Activated CD4-positive, CD25-positive, alpha-beta regulatory T cell (primary cell): ENCODE measurements at places on chromosomes 13 and 19.

DNA sequence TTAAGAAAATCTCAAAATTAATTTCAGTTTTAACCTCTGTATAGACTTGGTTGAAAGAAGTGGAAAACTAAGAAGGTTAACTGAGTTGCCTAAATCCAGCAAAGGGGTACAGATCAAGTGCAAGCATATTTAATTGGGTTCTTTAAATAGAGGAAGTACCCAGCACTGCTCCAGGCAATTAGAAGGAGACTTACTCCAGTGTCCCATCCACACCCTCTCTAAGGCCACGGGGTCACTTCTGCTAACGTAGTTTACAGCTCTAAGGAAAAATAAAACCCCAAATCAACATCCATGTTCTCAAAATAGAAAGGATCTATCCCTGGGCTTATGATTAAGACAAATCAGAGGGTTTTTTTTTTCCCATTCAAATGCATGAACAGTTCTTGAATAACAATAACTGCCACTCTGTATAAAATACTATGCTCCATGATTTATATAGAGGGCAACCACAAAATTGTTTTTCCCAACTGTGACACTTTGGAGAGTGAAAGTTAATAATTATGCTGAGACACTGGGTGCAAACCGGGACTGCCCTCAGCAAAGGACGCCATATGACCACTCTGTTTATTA lies 4.6 kb downstream of the FRY start:
- no peak for DNase-seq

GRCh38 chr13:65336087-65336749 lies 1893.9 kb downstream of the PCDH9 start:
- DNase-seq = no peak

- no peak for DNase-seq
Measured at GRCh38 chr19:51593138-51593890, 22.2 kb downstream of the ZNF175 start.

DNA sequence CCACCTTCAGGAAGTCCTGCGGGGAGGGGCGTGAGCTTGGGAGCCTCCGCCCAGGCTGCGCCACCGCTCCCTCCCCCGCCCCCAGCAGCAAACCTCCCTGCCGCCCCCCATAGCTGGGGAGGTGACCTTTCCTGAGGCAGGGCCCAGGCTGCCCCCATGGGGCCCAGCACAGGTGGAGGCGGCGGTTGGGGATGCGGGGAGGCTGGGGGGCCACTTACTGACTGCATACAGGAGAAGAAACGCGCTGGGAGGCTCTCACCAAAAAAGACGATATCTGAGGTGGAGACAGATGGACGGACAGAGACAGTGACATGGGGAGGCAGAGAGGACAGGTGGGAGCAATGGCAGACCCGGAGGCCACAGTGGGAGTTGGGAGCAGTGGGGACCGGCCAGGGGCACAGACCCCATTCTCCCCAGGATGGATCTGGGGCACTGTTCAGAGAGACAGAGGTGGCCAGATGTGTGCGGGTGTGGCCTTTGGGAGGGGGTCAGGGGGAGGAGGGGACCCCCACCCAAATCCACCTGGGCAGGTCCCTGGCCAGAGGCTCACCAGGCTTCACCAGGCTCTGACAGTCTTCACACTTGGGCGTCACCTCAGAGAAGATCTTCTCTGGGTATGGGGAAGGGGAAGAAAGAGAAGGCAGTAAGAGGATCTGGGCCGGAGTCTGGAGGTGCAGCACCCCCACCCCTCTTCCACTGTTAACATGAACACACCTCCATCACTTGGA lies 3.0 kb upstream of the RINL start:
- DNase-seq = no peak

GRCh38 chr13:26221399-26221720 lies 754 bp downstream of the RNF6 start:
- no peak for DNase-seq

GRCh38 chr19:7076151-7076550 lies 6.6 kb downstream of the ZNF557 start:
- DNase-seq = no peak

- DNase-seq = no peak
Measured at GRCh38 chr19:56314018-56314380, 640 bp downstream of the ZSCAN5A start.

DNA sequence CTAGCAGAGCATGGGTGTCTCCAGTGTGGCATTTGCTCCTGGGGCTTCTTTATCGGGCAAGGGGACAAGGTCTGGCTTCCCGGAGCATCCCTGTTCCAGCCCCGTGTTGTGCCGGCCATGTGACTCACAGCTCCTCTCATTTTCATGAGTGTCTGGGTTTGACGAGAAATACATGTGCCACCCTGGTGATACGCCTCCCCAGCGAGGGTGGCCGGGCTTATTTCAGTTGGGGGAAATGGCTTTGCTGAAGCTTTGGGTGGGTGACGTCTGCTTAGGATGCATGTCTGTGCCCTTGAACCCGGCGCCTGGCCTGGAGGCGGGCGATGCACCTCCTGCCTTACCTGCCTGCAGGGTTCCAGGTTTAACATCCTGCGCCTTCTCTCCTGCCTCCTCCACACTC lies 61.9 kb upstream of the LDLR start:
- no peak for DNase-seq

DNA sequence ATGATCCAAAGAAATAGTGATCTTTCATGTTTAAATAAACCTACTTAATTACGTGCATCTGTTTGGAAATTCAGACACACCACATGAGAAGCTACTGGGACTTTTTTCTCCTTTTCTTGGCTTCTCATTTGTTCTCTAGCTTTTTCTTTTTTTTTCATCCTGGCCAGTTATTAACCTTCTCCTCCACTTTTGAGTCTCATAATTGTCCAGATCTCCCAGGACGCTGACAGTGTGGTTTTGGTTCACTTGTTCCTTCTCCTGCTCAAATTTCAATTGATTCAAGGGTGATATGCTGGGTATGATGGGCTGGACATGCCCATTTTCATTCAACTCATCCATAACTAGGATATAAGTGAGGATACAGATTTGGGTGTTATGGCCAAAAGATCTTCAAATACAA lies 152.3 kb downstream of the TM9SF2 start:
- no peak for DNase-seq

GRCh38 chr19:48648134-48648533 lies 2.1 kb upstream of the CA11 start:
- DNase-seq = no peak

- peak; percentile 92 for DNase-seq
Measured at GRCh38 chr19:4123615-4124568, at the start of gene MAP2K2. Gene MAP2K2 (minus strand): TSS chr19:4124122. CDS start chr19:4123875, 247 bp downstream.

DNA sequence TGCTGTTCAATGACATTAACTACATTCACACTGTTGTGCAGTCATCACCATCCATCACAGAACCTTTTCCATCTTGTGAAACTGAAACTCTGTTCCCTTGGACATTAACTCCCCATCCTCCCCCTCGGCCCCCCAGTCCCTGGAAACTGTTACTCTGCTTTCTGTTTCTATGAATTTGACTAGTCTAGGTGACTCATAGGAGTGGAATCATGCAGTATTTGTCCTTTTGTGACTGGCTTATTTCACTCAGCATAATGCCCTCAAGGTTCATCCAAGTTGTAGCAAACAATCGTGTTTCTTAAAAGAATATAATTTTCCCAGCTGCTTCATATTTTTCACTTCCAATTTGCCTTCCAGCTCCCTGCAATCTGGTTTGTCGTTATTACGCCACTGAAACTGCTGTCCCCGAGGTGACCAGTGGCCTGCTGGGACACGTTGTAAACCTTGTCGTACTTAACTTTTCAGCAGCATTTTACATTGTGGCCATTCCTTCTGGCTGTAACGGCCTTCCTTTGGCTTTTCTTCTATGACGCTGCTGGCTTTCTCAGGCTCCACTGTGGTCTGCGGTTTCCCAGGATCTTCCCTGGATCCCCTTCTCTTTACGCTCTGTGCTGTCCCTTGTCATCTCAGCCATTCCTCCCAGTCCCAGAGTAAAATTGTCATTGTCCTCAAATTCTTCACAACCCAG lies 74.0 kb downstream of the DHRS12 start:
- no peak for DNase-seq

- no peak for DNase-seq
Measured at GRCh38 chr13:106527826-106528225, 7.6 kb downstream of the EFNB2 start.

DNA sequence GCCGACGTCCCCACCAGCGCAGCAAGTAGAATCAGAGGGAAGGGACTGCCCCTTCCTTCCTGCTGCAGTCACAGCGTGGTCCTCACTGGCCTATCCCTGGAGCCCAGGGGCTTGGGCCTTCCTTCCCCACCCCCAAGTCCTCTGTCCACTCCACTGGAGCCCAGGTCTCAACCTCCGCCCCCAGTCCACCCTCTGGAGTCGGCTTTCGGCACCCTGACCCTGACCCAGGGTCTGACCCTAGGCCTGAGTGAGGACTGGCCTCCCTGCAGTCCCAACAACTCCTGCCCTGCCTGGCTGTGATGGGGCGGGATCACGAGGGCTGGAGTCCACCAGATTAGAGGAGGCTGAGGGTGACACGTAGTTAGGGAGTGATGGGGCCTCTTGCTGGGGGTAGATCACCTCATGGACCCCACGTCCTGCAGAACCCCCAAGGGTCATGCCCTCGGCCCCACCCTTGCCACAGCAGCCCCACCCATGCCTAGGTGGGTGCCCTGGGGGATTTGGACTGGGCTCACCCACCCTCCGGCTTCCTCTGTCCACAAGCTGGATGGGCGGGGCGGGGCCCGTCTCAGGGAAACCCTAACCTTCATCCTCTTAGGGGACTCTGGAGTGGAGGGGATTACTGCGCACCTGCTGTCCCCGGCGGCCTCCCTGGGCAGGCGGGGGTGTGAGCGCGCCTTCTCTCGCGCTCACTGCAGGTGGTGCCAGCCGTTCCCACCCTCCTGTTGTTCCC lies 3.8 kb downstream of the RAX2 start:
- no peak for DNase-seq

DNA sequence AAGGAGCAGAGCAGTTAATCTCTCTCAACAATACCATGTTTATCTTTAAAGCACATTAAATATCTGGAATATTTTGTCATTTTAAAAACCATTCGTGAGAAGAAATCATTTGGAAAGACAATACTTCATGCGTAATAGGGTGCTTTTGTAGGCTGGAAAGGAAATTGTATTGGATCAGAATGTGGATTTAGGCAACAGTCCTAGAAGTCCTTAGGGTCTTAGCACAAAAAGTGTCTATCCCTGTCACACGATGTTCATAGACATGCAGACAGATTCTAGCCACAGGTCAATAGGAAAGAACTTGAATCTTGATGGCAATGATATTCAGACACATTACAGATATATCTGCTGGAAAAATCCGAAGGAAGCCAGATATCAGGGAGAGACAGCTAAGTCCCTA lies 156.0 kb downstream of the KCTD12 start:
- DNase-seq = no peak

GRCh38 chr13:40401911-40402776 lies 264.3 kb downstream of the FOXO1 start:
- peak; percentile 14 for DNase-seq

DNA sequence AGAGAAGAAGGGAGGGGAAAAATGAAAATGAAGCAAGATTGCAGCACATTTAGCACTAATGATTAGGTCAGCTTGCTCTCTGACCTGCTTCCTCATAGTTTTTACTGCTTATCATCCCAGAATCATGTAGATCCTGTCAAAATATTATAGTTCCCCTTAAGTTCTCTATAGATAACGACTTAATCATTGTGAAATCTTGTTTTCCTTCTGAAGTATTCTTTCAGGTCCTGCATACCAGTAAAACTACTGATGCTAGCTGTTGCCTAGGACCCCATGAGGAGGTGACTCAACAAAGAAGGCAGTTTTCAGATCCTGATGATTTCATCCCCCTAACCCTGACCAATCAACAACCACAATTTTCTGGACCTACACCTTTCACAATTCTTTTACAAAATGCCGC lies 1131.7 kb downstream of the SLITRK5 start:
- DNase-seq = no peak

DNA sequence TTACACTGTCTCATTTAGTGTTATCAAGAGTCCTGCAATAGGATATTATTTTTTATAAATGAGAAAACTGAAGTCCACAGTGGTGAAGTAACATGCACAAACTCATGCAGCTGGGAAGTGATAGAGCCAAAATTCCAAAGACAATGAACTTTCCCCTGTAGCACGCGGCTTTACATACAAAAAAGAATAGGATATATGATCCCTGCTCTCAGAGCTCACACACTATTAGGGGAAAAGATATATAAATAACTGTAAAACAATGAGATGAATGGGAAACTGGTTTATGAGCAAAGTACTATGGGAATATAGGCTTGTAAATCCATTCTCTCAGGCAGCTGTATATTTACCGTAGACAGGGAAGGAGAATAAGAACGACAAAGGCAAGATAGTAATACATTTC lies 39.7 kb downstream of the THSD1 start:
- no peak for DNase-seq

- DNase-seq = no peak
Measured at GRCh38 chr13:78325585-78325984, 277.8 kb downstream of the POU4F1 start.

DNA sequence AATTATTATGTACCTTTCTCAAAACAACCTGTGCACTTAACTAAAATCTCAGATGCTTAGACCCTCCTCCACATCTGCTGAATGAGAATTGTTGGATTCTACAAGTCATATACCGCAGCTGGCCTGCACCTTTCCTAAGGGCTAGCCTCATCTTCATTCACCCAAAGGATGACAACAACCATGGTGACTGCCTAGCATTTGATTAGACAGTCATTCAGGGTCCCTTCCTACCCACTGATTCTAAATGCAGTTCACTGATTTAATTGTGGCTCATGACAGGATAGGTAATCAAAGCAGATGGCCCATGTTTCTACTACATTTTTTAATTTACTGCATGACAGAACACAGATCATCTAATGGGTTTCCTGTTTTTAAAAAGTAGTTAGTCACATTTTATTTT lies 551.9 kb upstream of the SLC10A2 start:
- no peak for DNase-seq

DNA sequence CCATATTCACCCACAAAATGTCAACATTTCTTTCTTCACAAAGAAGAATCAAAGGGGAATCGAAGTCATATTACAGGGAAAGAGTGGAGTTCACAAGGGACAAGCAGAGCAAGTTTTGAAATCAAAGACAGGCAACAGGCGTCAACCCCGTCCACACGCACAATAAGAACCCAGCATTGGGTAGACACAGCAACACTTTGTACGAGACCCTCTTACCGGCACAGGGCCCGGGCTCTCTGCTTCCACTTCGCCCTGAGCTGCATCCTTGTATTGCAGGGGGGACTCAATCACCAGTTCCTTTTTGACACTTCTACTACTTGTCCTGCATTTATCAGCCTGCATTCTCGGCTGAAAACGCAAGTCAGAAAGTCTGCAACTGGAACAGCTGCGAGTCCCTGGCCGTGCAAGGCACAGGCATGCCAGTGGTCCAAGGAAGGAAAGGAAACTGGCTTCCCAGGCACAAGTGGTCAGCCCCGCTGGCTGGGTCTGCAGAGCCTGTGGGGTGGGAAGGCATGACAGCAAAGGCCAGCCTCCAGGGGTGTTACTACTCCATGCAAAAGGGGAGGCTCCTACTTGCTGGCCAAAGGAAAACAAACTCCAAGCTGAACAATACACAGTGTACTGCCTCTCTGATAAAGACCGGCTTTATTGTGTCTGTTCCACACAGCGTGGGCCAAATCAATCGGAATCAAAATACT lies at the start of gene DOCK9:
DOCK9 (minus strand) TSS at position 497 of the 698 bp plus-strand sequence; CDS start at position 342, 155 bp downstream.
- no peak for DNase-seq

GRCh38 chr13:35995136-35995535 lies 136.0 kb downstream of the DCLK1 start:
- no peak for DNase-seq
